ENCODE measurements at places on chromosomes 11 and 22.

DNA sequence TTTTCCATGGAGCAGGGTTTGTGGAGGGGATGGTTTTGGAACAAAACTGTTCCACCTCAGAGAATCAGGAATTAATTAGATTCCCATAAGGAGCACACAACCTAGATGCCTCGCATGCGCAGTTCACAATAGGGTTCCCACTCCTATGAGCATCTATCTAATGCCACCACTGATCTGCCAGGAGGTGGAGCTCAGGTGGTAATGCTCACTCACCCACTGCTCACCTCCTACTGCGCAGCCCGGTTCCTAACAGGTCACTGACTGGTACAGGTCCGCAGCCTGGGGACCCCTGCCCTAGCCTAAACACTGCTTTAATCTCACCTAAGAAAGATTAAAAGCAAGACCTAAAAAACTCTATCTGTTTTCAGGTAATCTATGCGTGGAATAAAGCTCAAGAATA, 553.0 kb downstream of the JRKL start:
- DNase-seq: no peak

DNA sequence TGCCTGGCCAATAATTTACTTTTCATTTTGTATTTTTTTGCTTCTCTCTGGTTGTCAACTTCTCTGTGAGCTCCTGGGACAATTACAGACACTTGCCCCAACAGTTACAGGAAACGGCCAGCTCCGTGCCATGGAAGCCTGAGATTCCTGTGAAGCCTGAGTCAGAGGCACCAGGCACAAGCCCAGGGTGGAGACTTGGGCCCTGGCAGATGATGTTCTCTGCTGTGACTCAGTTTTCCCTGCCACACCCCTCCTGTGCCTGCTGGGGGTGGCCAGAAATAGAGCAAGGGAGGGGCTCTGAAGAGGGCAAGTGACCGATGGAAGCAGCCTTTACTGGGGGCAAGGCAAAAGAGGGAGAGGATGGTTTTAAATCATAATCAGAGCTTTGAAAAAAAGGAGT, 4.9 kb downstream of the ATP5MGL start:
- DNase-seq: peak; percentile 93

DNA sequence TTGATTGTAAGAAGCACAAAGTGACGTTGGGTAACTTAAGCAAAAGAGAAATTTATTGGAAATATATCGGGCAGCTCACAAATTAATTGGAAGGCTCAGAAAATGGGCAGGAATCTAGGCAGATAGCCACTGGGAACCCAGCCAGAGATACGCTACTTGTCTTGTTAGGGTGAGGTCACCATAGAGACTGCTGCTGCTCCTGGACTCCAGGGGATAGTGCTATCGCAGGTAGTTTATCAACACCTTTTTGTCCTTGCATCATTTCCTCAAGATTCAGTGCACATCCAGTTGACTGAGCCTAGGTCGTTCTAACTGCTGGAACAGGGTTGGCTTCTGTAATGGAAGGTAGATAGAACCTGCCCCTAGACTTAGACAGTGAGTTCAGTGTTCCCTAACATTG, 19.6 kb downstream of the AMOTL1 start:
- no peak for DNase-seq

- DNase-seq: peak; percentile 51
These were observed 10.7 kb downstream of the CARD10 start for GRCh38 chr22:37508431-37508992.

DNA sequence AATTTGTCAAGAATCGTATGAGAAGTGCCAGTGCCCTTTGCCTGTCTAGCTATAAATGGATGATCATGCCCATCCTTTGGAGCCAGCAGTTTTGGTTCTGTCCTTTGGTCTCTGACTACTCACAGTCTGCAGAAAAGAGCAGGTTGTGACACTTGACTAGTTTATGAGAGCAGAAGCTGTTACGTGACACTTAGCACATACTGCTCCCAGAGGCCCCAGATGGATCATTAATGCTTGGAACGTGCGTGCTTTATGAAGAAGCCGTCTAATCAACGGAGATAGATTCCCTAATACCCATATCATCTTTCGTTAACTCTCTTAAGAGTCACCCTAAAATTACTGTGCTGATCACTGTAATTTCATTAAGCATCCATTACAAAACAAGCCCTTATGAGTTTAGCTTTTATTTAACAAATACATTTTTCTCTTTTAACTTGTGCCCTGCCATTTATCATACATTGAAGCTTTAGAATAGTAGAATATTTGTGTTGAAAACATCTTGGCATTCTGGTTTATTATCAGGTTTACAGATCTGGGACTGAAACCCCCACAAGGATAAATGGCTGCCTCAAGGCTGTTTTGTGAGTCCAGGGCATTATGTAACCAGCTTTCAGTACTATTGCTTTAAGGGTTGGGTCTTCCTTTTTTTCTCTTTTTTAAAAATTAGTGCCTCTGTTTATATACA, 47.0 kb upstream of the ADORA2A start:
- DNase-seq: no peak

DNA sequence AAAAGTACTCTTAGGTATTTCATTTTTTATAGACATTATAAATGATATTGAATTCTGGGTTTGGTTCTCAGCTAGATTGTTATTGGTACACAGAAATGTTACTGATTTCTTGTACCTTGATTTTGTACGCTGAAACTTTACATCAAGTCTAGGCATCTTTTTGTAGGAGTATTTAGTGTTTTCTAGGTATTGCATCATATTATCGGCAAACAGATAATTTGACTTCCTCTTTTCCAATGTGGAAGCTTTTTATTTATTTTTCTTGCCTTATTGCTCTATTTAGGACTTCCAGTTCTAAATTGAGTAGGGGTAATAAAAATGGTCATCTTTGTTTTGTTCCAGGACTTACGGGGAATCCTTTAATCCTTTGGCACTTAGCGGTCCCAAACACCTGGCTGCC, 676.6 kb upstream of the CCDC179 start:
- DNase-seq: no peak
